IMR-90 (cell line): ENCODE measurements at places on chromosomes 2 and 18.

GRCh38 chr18:39675368-39675767, 2109.8 kb upstream of the CELF4 start:
- H3K27ac ChIP-seq: no peak overlapping the region
- DNase-seq: peak; percentile 59
- no peaks in the 10 kb centered on the region for H3K27me3 ChIP-seq
- H3K4me3 ChIP-seq: no peak overlapping the region
- no peaks in the 10 kb centered on the region for H3K4me1 ChIP-seq
- H3K36me3 ChIP-seq: no peaks in the 10 kb centered on the region

- no peaks in the 10 kb centered on the region for H3K36me3 ChIP-seq
- H3K4me1 ChIP-seq: no peaks in the 10 kb centered on the region
- H3K27me3 ChIP-seq: no peaks in the 10 kb centered on the region
- no peak for DNase-seq
- H3K4me3 ChIP-seq: no peak overlapping the region
Measured at GRCh38 chr2:143726151-143726845, 597.1 kb downstream of the ARHGAP15 start.

DNA sequence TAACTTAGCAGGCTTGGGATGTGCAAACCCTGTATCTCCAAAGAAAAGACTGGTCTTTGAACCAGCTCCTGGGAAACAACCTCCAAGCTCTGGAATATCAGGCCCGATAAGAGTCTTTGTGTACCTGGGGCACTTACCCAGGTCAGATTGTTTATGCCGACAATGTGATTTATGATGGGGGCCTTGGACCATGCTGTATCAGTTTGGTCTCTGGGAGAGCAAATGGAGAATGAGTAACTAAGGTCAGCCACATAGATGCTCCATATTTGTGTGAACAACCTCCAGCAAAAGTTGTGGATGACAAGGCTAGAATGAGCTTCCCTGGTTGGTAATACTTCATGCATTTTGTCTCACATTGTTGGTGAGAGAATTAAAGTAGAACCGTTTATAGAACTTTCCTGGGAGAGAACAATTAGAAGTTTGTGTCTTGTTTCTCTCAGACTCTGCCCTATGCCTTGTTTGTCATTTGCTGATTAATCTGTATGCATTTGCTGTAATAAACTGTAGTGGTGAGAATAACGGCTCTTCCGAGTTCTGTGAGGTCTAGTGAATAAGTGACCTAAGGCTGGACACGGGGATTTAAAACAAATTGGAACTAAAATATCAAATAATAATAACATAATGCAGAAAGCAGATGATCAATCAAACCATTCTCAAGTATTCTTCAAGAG, 259.1 kb downstream of the XIRP2 start:
- no peaks in the 10 kb centered on the region for H3K27me3 ChIP-seq
- H3K27ac ChIP-seq: no peak overlapping the region
- H3K36me3 ChIP-seq: no peaks in the 10 kb centered on the region
- peaks cover 1% of the 10 kb centered on the region; the same call in 1 of the 2 replicates for H3K4me1 ChIP-seq

DNA sequence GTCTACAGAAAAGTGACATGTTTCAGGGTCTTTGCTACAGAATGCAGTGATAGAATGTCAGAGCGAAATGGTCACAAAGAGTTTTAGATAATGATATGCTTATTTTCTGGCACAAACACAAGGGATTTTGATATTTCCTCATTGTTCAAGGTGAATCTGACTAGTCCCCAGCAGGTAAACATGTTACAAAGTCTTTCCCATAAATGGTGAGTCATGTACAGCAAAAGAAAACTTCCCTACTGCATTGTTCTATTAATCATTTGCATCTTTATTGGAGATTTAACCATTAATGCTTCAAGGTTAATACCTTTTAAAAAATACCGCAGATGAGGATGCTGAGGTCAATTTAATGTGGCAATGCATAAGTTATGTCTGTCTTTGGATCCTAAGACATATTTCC, 19.1 kb upstream of the TRIB2 start:
- peaks cover 9% of the 10 kb centered on the region for H3K4me1 ChIP-seq
- DNase-seq: no peak
- H3K27ac ChIP-seq: no peak overlapping the region
- no peaks in the 10 kb centered on the region for H3K36me3 ChIP-seq
- no peak overlapping the region for H3K4me3 ChIP-seq
- no peaks in the 10 kb centered on the region for H3K27me3 ChIP-seq

- H3K4me3 ChIP-seq: no peak overlapping the region
- no peak for DNase-seq
- H3K4me1 ChIP-seq: peaks cover 7% of the 10 kb centered on the region
- H3K27me3 ChIP-seq: no peaks in the 10 kb centered on the region
- H3K36me3 ChIP-seq: no peaks in the 10 kb centered on the region; the same call in 1 of the 2 replicates
Measured at GRCh38 chr2:230422149-230422548, 6.1 kb downstream of the SP100 start.

DNA sequence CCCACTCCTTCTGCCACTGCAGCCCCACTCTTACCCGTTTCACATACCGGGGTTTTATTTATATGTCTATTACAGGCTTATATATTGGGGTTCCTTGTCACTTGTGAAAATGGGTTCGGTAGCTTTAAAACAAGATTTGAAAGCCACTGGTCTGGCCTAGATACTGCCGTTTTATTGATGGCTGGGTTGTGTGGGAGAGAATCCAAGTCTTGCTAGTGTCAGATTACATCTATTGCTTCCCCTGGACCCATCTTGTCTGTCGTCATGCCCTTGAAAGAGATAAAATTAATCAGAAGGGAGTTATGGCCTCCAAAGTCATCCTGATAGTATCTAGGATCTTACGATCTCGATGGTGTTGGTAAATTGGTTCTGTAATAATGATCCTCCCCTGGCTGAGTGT, 79.4 kb downstream of the EIPR1 start:
- H3K27me3 ChIP-seq: no peaks in the 10 kb centered on the region
- no peak overlapping the region for H3K4me3 ChIP-seq
- no peak overlapping the region for H3K27ac ChIP-seq
- DNase-seq: no peak
- no peaks in the 10 kb centered on the region for H3K4me1 ChIP-seq
